ENCODE measurements at places on chromosomes 7 and 10.

DNA sequence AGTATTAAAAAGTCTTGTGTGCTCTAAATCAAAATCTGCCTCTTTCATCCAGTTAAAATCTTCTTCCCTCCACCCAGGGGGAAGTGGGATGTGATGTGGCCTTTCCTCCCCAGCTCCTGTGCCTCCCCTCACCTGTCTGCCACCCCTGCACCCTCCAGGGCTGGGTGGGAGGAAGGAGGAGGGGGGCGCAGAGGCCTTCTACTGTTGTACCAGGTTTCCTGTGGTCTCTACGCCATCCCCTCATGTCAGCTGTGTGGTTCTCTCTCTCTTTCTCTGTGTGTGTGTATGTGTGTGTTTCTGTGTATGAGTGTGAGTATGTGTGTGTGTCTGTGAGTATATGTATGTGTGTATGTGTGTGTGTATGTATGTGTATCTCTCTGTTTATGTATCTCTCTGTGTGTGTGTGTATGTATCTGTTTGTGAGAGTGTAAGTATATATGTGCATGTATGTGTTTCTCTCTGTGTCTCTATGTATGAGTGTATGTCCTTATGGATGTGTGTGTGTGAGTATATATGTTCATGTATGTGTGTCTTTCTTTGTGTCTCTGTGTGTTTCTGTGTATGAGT, 45.5 kb upstream of the C10orf71 start:
- DNase-seq, result no peak

GRCh38 chr10:42979181-42979580, 97.7 kb upstream of the RET start:
- no peak for DNase-seq

DNA sequence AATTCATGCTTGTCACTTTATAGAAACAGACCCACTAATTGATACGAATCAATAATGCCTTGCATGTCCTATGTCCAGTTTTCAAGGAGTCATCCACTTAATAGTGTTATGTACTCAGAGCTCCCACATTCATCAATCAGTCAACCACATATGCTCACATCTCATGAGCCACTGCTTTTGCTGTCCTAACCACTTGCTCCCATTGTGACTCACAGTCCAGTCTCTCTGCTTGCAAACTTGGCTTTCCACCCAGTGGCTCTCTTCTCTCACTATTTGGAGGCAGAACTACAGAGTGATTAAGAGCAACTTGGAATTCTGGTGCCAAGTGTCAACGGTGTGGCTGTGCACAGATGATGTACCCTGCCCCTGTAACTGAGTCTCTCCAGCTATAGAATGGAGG, 166.0 kb downstream of the SNX13 start:
- no peak for DNase-seq

DNA sequence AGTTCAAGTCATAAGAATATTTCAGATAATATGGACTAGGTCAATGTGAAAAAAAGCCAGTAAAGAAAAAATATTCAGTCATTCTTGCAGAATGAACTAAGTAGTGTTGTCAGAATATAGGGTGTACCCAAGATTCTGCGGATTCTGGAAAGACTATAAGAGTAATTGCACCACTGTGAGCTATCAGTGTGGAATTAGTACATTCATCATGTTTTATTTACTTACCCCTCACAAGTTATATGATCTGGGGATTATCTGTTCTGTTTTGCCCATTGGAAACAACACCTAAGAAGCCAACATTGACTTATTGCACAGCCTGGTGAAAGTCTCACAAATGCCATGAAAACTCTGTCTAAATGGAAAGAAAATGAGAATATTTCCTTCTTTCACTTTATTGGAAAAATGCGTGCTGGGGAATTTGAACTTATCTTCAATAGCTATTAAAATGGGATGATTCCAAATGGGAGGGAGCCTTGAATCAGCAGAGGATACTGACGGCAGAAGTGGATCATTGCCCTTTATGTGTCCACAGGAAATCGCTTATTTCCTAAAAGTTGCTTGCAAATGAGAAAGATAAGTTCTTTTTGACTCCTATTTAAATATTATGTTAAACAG, 563.3 kb upstream of the POM121L12 start:
- DNase-seq, result no peak

DNA sequence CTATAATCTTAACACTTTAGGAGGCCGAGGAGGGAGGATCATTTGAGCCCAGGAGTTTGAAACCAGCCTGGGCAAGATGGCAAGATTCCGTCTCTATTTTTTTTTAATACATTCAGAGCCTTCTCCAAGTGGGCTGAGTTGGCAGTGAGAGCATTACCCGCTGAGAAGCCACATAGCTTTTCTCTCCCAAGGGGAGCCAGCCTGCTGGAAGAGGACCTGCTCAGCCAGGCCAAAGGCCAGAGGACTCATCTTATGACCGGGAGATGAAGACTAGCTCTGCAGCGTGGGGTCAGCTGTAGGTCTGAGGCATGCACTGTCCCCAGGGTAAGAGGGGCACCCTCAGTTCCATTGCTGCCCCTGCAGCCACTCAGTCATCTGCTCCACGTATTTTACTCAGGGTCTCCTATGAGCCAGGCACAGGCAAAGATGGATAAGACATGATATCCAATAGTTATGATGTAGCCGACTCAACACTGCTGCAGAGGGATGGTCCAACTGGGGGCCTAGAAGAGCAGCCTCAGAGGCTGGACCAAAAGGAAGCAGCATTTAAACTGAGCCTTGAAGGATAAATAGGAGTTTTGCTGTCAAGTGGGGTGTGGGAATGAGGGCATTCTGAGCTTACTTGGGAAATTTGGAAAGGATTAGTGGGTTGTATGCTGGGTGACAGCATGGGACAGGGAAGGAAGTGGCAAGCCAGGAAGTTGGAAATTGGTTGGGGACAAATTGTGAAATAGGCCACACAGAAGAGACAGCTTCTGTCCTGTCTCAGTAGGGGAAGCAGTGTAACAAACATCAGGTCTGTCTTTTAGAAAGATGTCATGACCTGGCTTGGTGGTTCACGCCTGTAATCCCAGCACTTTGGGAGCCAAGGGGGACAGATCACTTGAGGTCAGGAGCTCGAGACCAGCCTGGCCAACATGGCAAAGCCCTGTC, 1.6 kb upstream of the MARVELD1 start:
- DNase-seq, result no peak

- DNase-seq, result no peak
Observed at GRCh38 chr7:30987936-30988335, 24.2 kb downstream of the GHRHR start.

DNA sequence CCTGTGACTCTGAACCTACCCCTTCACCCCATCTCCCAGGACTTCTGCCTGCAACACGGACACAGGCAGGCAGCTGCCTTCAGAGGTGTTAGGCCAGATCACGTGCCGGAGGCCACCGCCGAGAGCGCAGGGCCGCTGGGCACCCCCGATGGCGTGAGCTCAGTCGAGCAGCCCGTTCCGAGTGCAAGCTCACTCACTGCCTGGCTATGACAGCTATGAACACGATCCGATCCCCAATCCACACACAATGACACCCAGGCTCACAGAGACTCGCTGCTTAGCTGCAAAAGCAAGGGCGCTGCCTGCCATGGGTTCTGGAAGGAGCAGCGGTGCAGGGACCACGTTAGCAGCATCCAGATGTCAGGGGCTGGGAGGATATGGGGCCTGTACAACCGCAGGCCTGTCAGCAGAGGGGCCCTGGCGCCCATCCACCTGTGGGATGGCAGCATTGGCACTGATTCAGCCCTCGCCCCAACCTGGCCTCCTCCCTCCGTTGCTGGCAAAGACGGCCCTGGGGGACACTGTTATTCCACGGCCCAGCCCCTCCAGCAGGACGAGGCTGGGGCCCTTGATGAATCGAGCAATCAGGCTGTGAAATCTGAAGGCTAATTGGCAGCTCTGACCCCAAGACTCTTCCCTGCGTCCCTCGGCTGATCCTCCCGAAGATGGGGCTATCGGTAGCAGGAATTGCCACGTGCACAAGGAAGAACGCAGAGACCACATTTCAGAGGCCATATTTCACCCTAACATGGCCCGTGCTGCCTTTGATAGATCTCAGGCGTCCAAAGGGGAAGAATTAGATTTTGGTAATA, 230.1 kb downstream of the ELFN1 start:
- no peak for DNase-seq

GRCh38 chr10:68992636-68993440, 4.2 kb downstream of the KIFBP start:
- DNase-seq, result no peak

DNA sequence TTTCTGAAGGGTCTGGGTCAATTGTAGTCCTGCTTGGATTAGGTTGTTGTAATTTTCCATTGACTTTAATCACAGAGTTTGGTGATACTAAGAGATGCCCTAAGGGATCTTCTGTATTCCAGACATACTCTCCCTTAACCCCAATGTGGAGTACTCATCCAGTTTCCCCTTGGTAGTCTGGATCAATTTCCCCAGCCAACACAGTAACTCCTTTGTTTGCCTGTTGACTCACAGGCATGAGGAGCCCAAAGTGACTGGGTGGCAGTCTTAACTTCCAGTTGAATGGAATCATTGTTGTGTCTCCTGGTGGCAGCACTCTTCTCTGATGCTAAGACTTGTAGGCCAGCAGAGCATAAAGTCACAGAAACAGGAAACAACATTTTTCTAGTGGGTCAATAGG, 41.5 kb upstream of the PIK3CG start:
- no peak for DNase-seq

DNA sequence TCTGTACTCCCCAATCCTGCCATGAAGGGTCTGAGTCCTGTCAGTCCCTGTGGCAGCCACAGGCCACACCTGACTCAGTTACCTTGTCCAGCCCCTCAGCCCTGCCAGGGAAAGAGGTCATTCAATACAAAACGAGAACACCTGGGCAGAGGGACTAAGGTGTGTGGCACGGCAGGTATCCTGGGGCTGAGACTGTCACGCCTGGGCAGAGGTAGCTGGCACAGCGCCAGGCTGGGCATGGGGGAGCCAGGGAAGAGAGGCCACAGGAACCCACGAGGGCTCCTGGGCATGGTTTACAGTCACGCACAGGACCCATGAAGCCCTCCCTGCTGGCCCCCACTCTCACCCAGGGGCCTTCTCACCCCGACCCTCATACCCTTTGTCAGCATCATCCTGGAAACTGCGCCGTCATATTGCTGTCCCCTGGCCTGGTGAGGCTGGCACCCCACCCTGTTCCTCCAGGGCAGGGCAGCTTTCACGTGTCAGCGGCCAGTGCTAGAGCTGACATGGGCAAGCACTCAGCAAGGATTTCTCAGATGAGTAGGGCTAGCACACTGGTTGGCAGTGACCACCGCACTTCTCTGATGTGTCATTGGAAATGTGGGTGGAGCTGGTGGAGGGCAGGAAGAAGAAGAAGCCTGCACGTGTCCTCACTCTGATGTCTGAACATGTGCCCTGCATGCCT, 42.7 kb downstream of the LRRC18 start:
- no peak for DNase-seq

- peak; percentile 31 for DNase-seq
Observed at GRCh38 chr7:108311446-108312168, 144.6 kb downstream of the NRCAM start.

- no peak for DNase-seq
Observed at GRCh38 chr10:94224656-94225055, 138.1 kb downstream of the NOC3L start.

GRCh38 chr10:92590623-92591549, 2.0 kb upstream of the KIF11 start:
- peak; percentile 54 for DNase-seq

- no peak for DNase-seq
Observed at GRCh38 chr10:112956631-112957350, 6.7 kb downstream of the TCF7L2 start.

DNA sequence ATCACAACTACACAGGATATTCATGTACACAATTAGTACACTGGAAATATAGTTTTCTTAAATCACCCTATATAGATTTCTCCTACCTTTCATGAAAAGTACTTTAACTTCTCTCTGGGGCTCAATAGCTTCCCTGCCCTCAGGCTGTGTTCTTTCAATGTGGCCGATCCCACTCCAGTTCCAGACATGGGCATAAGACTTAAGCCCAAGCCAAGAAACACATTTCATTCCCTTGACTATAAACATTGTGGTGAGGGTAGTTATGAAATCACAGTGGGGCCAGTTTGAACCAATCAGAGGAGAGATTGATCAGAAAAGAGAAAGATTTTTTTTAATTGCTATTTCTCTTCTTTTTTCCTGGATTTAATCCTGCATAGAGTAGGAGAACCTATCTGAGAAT, 904.6 kb upstream of the SORCS1 start:
- no peak for DNase-seq

DNA sequence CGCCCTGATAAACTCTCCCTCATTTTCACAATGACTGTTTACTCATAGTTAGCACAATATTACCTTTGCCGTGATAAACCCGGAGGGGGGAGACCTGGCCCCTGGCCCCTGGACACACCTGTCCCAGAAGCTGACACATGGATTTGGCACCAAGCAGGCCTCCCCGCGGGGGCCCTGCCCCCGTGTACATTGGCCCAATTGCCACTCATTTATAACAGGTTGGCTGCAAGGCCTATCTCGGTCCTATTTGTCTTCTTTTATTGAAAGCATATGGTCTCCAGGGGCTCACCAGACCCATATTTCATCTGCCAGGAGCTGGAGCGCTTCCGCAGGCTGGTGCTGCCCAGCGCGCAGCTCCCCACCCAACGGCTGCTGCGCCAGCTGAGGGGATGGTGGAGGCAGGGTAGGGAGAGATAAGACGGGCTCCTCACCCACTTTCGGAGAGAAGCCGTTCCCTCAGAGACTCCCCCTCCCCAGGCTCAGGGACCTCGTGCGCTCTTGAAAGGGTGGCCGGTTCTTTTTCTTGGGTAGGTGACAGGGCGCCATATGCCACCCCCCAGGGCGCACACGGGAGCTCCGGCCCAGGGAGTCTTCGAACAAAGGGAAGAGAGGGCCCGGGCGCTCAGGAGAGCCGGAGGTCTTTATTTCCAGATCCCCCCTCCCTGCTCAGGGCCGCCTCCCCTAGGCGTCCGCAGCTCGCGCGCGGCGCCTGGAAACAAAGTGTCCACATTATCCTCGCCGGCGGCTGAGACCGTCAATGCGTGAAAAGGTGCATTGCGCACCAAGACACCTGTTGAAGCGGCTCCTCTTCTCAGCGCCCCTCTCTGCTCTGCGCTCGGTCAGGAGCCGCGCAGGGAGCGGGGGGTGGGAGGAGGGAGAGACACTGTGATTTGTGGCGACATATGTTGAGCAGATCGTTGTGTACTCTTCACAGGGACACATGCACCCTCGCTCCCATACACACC, 4.3 kb upstream of the NEUROG3 start:
- DNase-seq, result no peak
